ENCODE measurements at places on chromosomes 2 and 18. TPM values are rescaled to one million over a fixed set of nuclear protein-coding genes. Genes with fewer than 3 reads are reported as not detected.

The IKZF2 gene
- total RNA-seq: 4.7 TPM

The MAP2 gene
- 1.8 TPM for total RNA-seq

GRCh38 chr2:47357483-47357882, 45.5 kb upstream of the MSH2 start:
- no peaks in the 10 kb centered on the region for H3K27me3 ChIP-seq
- no peaks in the 10 kb centered on the region for H3K36me3 ChIP-seq
- H3K4me3 ChIP-seq: no peak overlapping the region

The TMEM37 gene
- total RNA-seq: 18.0 TPM

DNA sequence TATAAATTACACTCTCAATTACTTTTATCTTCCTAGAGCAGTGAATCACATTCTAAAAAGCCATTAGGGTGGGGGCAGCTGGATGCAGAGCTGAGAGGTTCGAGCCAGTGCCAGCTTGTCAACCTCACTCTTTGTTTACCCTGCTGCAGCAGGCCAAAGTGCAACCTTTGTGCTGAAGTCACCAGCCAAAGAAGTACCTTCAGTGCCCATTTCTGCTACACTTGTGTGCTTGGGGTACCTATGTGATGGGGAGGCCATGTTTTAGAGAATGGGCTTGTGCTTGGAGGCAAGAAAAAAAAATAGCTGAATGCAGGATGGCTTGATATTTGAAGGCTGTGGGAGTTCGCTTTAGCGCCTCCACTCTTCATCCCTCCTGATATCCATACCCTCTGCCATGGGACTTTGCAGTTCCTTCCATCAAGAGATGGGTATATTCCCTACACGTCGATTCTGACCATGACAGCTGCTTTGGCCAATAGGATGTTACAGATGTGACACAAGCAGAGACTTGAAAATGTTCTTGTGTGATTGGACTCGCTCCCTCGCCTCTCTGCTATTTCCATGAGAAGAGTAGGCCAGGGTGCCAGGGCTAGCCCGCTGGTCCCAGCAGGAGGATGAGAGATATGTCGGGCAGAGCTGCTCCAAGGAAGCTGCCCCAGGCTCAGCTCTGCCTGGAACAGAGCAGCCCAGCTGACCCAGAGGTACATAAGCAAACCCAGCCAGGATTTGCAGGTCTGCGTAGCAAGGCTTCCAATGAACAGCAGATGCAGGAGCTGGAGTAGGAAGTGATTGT, 12.7 kb upstream of the FZD5 start:
- no peak overlapping the region for H3K4me3 ChIP-seq
- no peak overlapping the region for H3K27ac ChIP-seq
- H3K27me3 ChIP-seq: no peaks in the 10 kb centered on the region
- DNase-seq: no peak
- H3K36me3 ChIP-seq: no peaks in the 10 kb centered on the region

- no peaks in the 10 kb centered on the region for H3K36me3 ChIP-seq
- H3K4me3 ChIP-seq: no peak overlapping the region
- no peak overlapping the region for H3K27ac ChIP-seq
- no peaks in the 10 kb centered on the region for H3K4me1 ChIP-seq
Measured at GRCh38 chr2:67669766-67670165, 272.6 kb downstream of the ETAA1 start.

DNA sequence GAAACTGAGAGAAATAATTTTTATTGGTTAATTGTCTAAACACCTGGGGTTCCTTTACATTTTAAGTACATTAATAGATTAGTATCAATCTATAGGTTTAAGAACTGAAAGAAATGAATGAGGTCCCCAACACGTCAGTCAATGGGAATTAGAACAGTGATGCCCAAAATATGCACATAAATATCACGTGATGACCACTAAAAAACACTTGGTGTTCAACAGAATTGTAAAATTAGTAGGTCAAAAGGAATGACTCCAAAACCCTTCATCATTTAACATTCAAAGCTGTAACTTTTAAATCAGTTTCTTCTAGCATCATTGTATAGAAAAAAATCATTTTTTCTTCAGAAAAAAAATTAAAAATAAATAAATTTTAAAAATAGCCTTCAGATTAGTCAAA, 140.9 kb downstream of the SLC8A1 start:
- H3K4me1 ChIP-seq: no peaks in the 10 kb centered on the region
- H3K36me3 ChIP-seq: no peaks in the 10 kb centered on the region
- H3K4me3 ChIP-seq: no peak overlapping the region

DNA sequence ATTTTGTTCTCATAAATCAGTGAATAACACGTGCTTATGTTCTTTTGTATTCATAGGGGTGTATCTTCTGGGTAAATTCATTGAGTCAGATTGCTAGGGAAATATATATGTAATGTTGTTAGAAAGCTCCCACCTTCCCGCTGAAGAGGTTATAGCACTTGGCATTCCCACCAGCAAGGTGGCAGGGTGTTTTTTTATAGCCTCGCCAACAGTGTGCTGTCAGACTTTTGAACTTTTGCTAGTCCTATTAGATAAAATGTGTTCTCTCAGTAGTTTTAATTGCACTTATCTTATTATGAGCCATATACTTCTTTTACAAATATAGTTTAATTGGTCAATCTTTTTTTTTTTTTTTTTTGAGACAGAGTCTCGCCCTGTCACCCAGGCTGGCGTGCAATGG, 31.0 kb downstream of the MRPS9 start:
- H3K36me3 ChIP-seq: peaks cover 11% of the 10 kb centered on the region
- H3K27me3 ChIP-seq: no peaks in the 10 kb centered on the region
- H3K4me3 ChIP-seq: no peak overlapping the region
- DNase-seq: no peak
- no peaks in the 10 kb centered on the region for H3K4me1 ChIP-seq
- H3K27ac ChIP-seq: no peak overlapping the region

DNA sequence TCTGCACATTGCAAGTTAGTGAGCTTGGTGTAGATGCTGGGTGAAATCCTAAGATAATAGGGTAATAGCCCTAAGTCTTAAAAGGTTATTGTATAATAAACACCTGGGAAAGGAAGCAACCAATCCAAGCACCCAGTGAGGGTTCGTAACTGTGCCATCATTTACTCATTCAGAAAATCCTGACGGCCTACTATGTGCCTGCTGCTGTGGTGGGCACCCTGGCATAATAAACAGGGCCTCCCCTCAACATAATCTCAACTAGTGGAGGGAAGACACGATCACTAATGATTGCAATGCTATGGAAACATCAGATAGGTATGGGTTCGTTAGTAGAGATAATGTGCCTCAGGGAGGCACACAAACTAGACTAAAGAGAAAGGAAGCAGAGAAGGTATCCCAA, 48.9 kb upstream of the CCDC85A start:
- H3K4me1 ChIP-seq: no peaks in the 10 kb centered on the region
- DNase-seq: no peak
- no peaks in the 10 kb centered on the region for H3K27me3 ChIP-seq
- H3K27ac ChIP-seq: no peak overlapping the region

The RAB31 gene
- total RNA-seq: 3.3 TPM

DNA sequence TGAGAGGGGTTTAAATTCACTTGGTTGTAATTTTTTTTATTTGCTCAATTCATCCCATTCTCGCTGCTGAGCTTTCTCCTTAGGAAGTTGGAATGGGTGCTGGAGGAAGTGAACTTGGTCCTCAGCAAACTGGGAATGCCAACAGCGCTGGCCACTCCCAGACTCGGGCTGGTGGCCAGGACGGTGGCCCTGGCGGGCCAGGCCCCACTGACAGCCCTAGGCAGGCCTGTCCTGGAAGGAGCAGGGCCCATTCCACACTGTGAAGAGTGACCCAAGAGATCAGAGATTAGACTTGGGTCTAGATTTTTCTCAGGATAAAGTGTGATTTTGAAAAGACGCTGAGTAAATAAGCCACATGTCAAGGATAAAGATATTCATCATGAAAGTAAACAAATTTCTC, 132.7 kb downstream of the HDAC4 start:
- no peak overlapping the region for H3K4me3 ChIP-seq
- H3K27ac ChIP-seq: peak overlapping the region; percentile 77
- DNase-seq: no peak
- peaks cover 13% of the 10 kb centered on the region for H3K4me1 ChIP-seq
- no peaks in the 10 kb centered on the region for H3K27me3 ChIP-seq

- H3K4me1 ChIP-seq: no peaks in the 10 kb centered on the region
- no peaks in the 10 kb centered on the region for H3K36me3 ChIP-seq
- no peak overlapping the region for H3K4me3 ChIP-seq
- no peaks in the 10 kb centered on the region for H3K27me3 ChIP-seq
- H3K27ac ChIP-seq: no peak overlapping the region
Measured at GRCh38 chr2:52035391-52035790, 1003.5 kb upstream of the NRXN1 start.
